KG1 (cell line): ENCODE measurements at places on chromosomes 11 and 22.

DNA sequence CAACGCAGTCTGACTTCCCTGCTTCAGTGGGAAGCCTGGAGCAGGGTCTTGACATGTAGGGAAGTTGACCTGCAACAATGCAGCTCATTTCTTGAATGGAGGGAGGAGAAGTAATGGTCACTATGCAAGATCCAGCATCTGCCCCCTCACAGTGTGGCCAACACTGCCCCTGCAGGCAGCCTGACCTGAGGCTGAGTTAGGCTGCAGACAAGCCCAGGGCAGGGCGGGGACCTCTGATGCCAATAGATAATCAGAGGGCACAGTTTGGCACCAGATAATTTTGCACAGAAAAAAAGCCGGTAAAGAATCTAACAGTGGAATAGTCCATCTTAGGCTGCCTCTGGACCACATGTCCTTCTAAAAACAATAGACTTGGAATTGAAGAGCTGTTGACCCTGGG is 182.3 kb downstream of the DSCAML1 start:
- no peak for DNase-seq

DNA sequence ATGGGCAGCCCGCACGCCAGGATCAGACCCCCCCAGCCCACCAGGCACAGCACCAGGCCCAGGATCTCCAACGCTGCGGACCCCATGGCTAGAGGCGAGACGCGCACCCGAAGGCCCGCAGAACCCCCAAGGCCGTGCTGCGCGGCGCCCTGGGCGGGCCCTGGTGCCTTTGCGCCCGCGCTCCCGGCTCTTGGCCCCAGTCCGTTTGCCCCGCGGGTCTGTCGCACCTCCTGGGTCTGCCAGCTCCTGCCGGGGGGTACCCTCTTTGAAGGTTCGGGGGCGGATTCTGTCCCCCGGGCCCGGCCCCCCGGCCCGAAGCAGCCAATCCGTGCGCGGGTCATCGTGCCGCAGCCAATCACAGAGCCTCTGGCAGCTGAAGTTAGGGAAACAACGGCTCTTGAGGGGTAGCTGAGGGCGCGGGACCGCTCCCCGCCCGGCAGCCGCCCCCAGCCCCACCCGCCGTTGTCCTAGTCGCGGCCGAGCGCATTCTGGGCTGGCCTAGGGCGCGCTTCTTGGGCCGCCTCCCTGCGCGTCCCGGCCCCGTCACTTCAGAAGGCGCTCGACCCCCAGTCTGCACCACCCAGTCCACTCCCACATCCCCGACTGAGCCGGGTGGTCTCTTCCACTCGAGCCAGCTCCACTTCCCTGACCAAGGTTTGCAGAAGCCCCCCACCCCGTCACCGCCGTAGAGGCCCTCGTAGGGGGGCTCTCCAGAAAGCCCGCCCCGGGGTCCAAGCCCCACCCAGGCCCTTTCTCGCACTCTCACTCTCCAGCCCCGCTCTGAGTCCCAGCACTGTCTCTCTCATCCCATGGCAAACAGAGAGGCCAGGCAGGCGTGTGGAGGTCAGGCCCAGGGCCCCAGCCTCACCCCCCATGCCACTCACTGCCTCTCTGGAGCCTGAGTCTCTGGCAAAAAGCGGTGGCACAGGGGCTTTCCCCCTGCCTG is at the start of gene CLDN5:
Gene CLDN5, minus strand, starts transcription at position 241 of the 946 bp plus-strand sequence. Its CDS starts 155 bp downstream, at position 86.
- DNase-seq: no peak

- no peak for DNase-seq
These were observed 151.7 kb downstream of the CEP164 start for GRCh38 chr11:117479372-117479771.

GRCh38 chr11:101803651-101804050 is 111.2 kb upstream of the CEP126 start:
- no peak for DNase-seq

DNA sequence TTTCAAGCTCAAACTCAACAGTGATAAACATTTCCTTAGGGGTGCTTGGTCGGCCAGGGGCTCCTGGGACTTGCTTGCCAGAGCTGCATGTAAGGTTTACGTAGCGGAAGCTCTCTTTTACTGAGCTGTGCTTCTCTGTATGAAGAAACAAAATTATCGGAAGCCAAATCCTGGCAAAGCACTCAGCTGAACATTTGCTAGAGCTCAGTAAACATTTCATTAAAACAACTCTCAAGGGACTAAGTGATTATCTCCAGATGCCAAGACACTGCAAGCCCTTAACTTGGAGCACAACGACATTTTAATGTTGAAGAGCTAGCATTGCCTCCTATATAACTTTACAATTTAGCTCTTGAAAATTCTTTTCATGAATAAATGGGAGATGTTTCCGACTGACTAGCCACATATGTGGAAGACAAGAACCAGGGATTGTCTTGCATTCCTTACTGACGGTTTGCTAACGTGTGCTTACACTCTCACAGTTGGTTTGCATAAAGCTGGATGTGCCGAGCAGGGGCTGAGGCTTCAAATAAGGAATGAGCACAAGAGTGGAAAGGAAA is 43.4 kb downstream of the SCUBE2 start:
- no peak for DNase-seq

- DNase-seq: no peak
These were observed 93.4 kb downstream of the SHANK2 start for GRCh38 chr11:71158936-71159335.

- DNase-seq: no peak
These were observed 4.7 kb downstream of the FCHSD2 start for GRCh38 chr11:73137262-73137943.

DNA sequence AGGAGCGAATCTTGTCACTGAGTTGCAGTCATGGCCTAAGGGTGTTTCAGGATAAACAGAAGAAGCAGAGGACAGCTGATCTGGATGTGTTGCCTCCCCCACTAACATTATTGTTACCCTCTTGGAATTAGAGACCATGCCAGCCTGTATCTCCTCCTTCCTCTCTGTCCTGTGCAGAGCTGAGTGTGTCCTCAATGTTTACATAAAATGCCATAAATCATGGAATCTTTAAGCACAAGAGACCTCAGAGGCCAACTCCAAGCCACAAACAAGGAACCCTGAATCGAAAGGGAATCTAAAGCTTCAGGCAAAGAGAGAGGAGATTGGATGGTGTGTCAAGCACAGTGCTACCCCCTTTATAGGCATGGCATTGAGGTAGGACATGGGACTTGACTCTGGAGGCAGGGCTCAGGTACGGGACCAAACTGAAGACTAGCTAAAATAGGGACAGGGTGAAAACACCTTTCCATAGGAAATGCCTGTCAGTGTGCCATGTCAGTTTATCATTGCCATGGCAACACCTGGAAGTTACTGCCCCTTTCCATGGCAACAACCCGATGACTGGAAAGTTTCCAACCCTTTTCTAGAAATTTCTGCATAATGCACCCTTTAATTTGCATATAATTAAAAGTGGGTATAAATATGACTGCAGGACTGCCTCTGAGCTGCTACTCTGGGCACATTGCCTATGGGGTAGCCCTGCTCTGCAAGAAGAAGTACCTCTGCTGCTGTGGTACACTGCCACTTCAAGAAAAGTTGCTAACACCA is 489.7 kb downstream of the MIAT start:
- DNase-seq: no peak

GRCh38 chr11:79362206-79362757 is 78.5 kb downstream of the TENM4 start:
- DNase-seq: no peak

DNA sequence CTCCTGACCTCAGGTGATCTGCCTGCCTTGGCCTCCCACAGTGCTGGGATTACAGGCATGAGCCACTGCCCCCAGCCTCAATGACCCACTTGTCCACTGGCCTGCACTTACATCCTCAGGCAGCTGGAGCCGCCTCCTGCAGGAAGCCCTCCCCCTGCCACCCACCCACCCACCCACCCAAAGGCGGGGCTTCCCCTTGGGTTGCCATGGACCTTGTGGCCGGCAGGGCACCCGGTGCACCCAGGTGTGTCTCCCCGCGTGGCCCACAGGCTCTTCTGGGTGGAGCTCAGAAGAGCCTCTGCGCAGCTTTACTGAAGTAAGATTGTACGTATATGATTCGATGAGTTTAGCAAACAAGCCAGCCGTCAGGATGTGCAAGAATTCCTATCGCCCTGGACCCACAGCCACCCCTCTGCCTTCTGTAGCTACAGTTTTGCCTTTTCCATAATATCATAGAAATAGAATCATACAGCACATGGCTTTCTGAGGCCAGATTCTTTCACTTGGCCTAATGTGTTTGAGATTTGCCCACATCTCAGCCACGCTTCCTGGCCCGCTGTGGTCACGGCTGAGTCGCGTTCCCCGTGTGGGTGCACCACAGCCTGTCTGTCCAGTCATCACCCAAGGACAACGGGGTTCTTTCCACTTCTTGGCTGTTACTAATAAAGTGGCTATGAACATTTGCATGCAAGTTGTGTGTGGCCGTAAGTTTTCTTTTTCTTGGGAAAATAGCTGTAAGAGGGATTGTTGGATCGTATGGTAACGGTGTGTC is 5.3 kb upstream of the BRSK2 start:
- no peak for DNase-seq

DNA sequence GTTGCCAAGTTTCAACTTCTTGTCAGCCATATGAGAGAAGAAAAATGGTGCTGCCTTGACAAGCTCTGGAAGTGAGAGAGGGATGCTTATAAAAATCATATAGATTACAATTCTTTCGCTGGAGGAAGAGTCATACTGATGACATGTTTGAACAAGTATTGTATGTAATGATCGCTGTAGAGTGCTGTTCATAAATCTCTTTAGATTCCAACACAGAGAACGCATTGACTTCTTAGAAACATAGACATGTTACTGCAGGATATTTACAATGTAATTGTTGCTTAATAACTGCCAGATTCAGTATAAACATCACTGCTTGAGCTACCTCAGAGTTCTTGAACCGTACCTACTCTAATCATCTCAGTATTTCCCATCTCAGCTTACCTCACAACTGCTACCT is 571.6 kb downstream of the LUZP2 start:
- DNase-seq: no peak

DNA sequence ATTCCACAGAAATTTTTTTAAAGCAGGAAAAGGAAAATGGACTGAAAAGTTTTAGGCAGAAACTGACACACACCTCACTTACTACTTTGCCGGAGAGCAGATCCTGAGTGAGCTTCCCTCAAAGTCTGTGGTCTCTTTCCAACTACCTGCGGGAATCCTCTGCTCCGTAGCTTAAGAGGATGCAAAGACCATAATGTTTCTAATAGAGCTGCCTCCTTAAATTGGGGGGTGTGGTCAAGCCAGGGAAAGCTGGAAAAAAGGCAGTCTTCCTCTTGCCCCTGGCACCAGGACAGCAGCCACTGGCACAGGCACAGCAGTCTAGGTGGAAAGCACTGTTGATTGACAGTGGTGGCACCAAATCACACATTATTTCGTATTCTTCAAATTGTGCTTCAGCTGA is at the start of gene ETS1:
Gene ETS1, minus strand, starts transcription at position 144 of the 400 bp plus-strand sequence. CDS start 14,428 bp downstream, outside the sequence.
- DNase-seq: no peak

- no peak for DNase-seq
These were observed 618 bp upstream of the CERK start for GRCh38 chr22:46738647-46739093.

DNA sequence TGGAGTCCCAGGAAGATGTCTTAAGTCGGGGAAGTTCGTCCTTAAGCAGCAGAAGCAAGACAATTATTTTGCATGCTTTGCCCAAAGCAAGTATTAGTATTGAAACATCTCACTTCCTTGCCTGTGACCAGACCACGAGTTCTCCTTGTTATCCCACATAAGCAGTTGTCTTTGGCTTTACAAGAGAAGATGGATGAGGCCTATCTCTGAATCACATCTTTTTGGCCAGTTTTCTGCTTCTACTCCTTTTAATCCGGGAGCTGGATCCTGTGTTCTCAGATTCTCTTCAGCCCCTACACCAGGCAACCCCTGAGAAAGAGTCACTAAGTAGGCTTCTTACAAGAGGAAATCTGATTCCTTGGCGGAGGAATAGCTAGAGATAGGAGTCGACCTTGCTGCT is 2.1 kb downstream of the SYT9 start:
- DNase-seq: no peak

GRCh38 chr11:17770917-17771316 is 36.3 kb downstream of the KCNC1 start:
- DNase-seq: no peak

- no peak for DNase-seq
These were observed 6.5 kb downstream of the LINC01488 start for GRCh38 chr11:69487849-69488542.

GRCh38 chr22:40612291-40612751 is 24.2 kb downstream of the MRTFA start:
- DNase-seq: no peak

DNA sequence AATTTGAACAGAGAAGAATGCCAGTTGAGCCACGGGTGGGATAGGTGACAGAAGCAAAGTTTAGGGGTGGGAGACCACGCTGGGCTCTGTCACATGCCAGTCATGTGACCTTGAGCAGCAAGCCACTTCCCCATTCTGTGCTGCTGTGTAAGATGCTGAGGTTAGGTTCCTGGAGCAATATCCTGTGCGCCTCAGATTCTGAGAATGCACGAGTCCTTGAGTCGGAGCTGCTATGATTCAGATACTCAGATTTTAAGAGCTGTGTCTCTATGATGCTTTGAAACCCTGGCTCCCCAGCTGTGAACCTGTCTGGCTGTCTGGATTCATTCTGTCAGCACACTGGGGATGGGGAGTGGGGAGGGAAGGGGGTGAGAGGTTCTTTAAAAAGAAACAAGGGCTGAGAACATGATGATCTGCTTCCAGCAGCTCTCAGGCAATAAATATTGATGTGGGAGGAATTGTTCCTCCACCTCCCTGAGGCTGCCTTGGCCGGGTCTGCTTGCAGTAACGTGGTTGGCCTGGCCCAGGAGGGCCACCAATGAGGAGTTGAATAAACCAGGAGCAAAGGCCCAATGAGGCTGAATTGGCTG is 24.0 kb downstream of the SLCO2B1 start:
- DNase-seq: peak; percentile 37

- no peak for DNase-seq
These were observed 33.4 kb upstream of the EIF3D start for GRCh38 chr22:36562261-36562835.

GRCh38 chr22:49103314-49104059 is 724.2 kb downstream of the BRD1 start:
- DNase-seq: no peak

- DNase-seq: no peak
These were observed 142.7 kb upstream of the CTSC start for GRCh38 chr11:88480223-88480622.

GRCh38 chr22:37745548-37746365 is 48.9 kb downstream of the TRIOBP start:
- peak; percentile 75 for DNase-seq

GRCh38 chr11:8577791-8578581 is 16.0 kb downstream of the STK33 start:
- no peak for DNase-seq

DNA sequence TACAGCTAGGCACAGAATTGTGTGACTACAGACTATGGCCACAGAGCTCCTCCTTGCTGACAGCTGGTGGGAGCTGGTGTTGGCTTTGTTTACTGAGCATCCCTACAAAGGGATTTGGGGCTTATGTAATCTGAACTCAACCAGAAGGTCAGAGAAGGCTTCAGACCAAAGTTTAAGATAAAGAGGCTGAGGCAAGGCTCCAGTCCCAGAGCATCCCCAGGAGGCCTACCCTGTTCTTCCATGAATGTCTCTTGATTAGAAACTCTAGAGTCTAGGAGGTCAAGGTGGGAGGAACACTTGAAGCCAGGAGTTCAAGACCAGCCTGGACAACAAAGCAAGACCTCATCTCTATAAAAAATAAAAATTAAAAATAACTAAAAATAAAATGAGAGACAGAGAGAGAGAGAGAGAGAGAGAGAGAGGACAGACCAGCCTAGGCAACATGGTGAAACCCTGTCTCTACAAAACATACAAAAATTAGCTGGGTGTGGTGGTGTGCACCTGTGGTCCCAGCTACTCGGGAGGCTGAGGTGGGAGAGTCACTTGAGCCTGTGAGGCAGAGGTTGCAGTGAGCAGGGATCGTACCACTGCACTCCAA is 125.5 kb upstream of the SERPIND1 start:
- no peak for DNase-seq
